ENCODE measurements at places on chromosomes 2 and 18.

DNA sequence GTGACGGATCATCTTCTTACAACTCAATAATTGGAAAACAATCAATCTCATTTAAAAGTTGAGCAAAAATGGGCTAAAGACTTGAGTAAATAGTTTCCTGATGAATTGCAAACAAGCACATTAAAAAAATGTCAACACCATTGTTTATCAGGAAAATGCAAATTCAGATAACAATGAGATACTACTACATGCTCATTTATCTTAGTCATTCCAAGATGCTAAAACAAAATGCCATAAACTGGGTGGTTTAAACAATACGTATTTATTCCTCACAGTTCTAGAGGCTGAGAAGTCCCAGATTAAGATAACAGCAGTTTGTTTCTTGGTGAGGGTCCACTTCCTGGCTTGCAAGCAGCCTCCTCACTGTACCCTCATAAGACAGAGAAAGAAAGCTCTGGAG is 359.6 kb downstream of the NR4A2 start:
- DNase-seq: no peak

DNA sequence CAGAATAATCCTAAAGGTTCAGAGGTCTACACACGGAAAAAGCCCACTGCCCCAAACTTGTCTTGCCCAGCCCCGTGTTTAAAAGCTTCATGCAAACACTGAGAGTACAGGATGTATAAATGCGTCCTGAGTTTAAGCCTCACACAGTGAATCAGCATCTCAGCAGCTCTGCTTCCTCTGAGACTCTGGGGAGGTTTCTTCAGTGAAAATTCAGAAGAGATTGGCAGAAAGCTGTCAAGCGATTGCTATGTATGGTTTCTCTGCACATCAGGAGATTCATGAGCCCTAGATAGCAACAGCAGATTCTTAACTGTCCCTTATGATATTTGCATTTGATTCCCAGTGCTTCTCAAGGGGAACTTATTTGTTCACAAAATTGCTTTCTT is 27.1 kb downstream of the CRACDL start:
- DNase-seq: peak; percentile 58

GRCh38 chr18:44680273-44681075 is at the start of gene SETBP1:
SETBP1 (plus strand) TSS chr18:44680888; CDS start chr18:44701347, 20,459 bp downstream.
- peak; percentile 39 for DNase-seq

DNA sequence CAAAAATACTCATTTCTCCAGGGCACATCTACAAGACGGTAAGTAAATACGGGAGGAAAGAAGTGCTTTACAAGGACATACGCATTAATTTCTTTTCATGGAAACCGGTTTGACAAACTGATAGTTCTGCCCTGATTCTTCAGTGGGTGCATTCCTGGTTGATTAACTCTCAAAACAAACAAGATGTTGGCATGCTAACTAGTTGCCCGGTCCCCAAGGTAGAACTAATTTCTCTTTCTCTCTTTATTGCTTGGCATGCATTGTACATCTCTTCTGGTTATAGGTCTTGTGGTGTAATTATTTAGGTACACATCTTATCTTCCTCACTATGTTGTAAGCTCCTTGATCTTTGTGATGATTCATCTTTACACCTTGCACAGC is 46.9 kb upstream of the SPATS2L start:
- peak; percentile 32 for DNase-seq

GRCh38 chr2:129293326-129293725 is 686.1 kb upstream of the RAB6C start:
- no peak for DNase-seq

DNA sequence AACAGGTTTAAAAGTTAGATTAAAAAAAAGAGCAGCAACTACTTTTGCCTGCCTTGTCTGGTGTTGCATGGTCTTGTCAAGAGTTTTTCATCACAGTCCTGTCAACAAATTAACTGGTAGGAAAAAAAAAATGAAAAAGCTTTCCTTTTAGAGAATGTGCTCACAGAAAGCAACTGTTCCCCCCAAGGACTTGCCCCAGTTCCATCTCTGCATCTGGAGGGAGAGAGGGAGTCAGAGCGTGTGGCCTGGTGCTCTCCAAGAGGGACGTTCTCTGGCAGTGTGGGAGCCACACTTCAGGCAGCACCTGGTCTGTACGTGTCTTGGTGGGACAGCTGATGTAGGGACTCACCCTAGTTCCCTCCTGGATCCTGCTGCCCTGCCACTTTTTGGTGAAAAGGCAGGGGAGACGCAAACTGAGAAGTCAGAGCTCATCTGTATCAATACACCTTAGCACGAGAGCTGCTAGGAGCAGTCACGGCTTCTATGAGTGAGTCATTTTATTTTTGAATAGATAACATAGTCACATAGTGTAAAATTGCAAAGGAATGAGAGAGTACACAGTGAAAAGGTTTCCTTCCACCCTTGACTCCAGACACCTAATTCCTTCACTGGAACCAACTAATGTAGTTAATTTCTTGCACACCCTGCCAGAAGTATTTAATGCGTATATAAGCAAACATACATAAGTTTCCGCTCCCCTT is 172.5 kb upstream of the MGAT5 start:
- DNase-seq: no peak

DNA sequence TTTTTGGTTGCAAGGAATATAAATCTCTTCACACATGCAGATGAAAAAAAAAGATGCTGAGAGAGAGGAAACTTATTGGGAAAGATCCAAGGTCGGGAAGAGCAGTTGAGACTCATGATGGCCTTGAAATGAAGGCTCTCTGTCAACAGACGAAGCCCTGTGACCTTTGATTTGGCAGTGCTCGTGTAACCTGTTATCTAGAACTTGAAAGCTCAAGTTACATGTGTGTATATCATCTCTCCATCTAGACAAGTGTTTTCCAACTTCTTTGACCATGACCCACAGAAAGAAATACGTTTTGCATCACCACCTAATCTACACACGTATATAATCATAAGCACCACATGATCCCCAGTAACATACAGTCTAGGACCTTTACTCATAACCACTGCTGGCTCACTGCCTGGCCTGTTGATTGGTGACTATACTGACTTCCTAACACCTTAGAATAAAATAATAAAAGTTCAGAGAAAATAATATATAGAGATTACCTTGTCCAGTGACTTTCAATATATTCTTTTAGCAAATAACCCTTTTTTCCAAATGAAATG is 319.0 kb upstream of the PKDCC start:
- DNase-seq: no peak

DNA sequence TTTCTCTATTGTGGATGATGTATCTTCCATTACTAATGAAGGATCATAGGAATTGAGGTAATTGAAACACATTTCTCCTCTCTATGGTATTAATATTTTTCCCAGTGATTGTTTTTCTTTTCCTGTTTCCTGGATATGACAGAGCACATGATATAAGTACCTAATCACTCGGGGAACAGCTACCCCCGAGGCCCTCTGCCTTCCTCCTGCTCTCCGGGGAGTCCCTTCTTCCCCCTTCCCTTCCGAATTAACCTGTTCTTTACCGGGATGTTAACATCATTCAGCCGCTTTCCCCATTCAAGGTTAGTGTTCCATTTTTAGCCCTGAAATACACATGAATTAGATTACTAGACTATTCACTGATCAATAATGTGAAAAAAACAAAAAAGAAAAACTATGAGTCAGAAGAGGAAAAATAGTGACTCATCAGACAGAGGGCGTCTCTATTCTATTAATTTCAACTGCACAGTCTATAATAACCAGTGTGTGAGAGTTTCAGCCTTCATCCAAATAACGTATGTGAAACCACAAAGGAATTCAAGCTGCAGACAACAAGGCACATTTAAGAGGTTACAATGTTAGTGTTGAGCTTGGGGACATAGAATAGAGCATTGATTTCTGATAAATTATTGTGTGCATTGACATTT is 450.8 kb downstream of the DLGAP1 start:
- DNase-seq: no peak

DNA sequence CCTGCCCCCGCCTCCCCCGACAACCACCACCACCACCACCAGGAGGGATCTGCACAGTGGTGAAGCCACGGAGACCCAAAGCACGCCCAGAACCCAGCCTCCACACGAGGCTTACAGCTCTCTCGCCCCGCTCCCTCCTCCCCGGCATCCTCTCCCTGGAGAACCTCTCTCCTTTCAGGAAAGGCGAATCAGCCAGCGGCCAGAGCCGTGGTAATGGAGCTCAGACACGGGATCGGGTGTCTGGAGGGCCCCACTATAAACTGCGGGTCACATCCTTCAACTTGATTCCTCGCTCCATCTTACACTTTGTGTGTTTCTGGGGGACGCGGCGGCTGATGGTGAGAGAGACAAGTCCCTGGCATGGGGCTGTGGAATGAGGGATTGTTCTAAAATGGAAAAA is 271.5 kb upstream of the SIX2 start:
- no peak for DNase-seq

DNA sequence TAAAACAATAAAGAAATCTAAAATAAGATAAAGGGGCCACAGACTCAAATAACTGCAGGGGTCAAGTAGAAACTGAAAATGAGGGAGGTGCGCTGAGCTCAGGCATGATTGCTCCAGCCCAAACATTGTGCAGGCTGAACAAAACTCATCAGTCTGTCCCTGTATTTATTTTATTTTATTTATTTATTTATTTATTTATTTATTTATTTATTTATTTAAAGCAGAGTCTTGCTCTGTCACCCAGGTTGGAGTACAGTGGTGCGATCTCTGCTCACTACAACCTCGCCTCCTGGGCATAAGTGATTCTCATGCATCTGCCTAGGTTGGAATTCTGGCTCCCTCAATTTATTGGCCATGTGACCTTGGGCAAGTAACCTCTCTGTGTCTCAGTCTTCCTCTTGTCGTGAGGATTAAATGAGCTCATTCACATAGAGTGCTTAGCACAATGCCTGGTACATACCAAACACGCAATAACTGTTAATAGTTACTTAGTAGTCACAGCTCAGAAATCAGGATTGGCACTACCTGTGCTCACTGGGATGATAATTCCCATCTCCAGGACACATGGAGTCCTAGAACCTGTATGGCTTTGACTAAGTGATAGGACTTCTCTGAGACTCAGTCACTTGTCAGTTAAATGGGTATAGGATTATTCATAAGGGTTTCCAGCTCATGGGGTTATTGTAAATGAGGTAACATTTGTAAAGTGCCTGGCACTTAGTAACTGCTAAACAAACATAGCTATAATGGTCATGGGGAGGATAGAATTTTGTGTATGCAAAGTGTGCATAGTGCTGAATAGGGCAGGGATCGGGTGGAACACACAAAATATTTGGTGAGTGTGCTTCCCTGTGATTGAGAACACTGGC is 6.0 kb downstream of the SPEG start:
- DNase-seq: no peak

DNA sequence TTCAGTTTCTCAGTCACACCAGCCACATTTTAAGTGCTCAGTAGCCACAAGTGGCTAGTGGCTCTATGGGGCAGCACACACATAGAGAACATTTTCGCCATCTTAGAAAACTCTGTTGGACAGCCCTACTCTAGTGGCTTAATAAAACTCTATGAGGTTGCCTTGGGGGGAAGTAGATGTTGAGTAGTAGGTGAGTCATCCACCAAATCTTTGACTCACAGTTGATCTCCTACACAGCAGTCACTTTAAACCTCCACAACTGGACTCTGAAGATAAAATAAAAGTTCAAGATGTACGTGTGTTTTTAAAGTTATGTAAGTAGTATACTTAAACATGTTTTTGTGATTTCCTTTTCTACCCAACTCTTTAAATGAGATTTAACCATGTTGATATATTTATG is 379.0 kb downstream of the SETBP1 start:
- no peak for DNase-seq

DNA sequence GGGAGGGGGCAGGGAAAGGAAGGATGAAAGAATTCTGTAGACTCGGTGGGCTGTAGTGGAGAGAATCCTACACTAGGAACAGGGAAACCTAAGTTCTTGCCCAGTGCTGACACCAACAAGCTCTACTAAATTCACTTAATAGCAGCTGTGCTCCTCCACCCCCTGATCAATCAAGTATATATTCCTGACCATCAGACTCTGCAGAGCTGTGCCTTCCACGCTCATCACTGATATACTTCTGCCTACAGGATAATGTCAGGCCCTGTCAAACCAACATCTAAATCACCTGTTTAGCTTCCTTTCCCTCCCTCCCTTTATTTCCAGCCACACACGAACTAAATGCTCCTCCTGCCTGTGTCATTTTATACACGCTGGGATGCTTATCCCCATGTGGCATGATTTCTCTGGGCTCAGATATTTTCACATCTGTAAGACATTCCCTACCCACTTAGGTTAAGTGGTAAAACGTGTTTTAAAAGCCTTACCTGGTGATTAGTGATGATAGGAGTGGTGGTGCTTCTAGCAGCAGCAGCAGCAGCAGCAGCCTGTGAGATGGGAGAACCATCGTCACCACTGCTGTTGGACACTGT is 301.9 kb downstream of the LRRTM1 start:
- no peak for DNase-seq

- no peak for DNase-seq
Measured at GRCh38 chr2:8479298-8479697, 202.6 kb upstream of the ID2 start.

DNA sequence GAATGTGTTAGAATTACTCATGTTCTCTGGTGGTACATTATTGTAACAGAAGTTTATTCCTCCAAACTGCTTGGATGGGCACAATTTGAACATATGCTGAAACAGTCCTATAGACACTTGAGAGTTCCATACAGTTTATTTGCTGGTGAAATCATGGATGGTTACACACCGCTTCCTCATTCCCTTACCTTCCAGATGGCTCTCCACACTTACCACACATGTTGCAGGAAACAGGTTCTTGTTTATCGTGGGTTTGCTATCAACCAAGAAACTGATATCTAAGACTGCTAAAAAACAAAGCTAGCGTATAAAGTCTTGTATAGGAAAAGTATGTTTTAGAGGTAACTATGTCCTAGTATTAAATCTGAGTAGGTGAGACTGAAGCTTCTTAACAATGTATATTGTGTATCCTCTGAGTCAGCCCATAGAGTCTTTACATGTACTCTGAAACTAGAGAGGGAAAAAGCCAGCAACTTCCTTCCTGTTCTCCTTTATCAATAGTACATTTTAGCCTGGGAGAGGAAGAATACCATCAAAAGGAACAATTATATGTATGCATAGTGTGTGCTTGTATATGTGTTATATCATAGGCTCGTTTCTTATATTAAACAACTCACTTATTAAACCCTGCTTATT is 313.1 kb downstream of the PLCL1 start:
- DNase-seq: no peak

GRCh38 chr2:196944570-196944969 is 18.1 kb upstream of the PGAP1 start:
- no peak for DNase-seq

GRCh38 chr2:197255543-197255942 is 55.0 kb downstream of the ANKRD44 start:
- no peak for DNase-seq

GRCh38 chr2:172153156-172153555 is 50.5 kb upstream of the DLX2 start:
- DNase-seq: no peak

- no peak for DNase-seq
Measured at GRCh38 chr2:110910423-110910822, 178.1 kb downstream of the ACOXL start.

- no peak for DNase-seq
Measured at GRCh38 chr2:228655331-228655730, 473.8 kb upstream of the SPHKAP start.

DNA sequence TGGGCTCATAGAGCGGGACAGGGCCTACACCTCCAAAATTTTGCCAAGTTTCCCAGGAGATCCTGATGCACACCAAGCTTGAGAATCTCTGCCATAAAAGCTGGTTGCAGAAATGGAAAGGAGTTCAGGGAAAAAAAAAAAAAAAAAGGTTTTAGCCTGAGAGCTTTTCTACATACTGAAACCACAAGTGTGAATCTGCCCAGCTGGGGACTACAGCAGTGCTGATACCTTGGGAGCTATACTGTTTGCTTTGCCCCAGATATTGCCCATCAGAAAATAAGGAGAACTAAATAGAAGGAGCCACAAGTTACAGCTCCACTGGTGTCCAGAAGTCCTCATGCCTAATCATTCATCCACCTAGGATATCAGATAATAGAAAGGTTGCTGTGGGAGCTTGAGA is 38.4 kb upstream of the NCKAP5 start:
- no peak for DNase-seq

Measured in NCI-H526 (cell line).